NCI-H1930 (cell line): ENCODE measurements at places on chromosomes 3 and 15.

DNA sequence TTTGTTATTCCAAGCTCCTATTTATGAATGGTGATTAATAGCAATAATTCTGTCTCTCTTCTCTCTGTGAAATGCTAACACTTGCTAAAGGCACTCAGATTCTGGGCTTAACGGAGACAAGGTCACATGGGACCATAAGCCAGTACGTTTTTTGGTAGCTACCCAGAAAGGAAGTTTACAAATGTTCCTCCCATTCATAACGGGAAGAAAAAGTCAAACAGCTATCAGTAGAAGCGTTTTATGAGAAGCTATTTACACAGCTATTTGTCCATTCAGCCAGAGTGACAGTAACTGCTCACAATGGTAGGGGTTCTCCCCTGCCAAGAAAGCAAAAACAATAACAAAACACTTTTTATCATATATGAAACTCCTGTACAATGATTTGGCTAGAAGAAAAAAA lies 51.5 kb downstream of the ZMAT3 start:
- DNase-seq: no peak

DNA sequence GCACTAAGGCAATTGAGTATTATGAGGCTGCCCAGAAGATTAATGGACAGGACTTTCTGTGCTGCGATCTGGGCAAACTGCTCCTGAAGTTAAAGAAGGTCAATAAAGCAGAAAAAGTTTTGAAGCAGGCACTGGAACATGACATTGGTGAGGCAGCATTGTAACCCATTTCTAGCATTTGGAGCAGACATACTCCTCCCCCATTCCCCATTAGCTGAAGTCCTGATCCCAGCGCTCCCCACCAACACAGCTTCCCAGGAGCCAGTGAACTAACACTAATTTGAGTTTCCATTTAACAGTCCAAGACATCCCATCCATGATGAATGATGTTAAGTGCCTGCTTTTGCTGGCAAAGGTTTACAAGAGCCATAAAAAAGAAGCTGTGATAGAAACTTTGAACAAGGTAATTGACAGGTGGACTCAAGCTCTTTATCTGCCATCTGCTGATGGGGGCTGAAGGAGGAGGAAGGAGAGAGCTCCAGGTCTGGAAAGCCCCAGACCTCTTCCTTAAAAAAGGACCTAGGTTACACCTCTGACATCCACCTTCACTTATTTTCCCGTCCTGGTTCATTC lies 22.6 kb downstream of the CSRNP1 start:
- DNase-seq: no peak

DNA sequence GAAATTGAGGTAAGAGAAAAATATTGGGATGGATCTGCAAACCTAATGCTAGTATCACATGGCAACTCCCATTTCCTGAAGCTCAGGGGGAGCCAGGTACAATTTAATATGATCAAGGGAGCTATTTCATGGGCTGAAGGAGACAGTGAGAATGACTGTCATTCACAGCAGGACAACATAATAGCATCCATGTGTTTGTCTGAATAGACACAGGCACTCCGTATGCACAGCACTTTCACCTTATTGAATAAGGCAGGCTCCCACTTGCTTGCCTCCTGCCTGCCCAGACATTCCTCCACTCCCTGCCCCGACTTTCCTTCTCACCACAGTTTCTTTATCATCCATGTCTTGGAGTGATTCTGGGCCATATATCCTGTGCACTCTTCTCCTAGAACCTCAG lies 156.6 kb upstream of the SLC24A5 start:
- DNase-seq: no peak

DNA sequence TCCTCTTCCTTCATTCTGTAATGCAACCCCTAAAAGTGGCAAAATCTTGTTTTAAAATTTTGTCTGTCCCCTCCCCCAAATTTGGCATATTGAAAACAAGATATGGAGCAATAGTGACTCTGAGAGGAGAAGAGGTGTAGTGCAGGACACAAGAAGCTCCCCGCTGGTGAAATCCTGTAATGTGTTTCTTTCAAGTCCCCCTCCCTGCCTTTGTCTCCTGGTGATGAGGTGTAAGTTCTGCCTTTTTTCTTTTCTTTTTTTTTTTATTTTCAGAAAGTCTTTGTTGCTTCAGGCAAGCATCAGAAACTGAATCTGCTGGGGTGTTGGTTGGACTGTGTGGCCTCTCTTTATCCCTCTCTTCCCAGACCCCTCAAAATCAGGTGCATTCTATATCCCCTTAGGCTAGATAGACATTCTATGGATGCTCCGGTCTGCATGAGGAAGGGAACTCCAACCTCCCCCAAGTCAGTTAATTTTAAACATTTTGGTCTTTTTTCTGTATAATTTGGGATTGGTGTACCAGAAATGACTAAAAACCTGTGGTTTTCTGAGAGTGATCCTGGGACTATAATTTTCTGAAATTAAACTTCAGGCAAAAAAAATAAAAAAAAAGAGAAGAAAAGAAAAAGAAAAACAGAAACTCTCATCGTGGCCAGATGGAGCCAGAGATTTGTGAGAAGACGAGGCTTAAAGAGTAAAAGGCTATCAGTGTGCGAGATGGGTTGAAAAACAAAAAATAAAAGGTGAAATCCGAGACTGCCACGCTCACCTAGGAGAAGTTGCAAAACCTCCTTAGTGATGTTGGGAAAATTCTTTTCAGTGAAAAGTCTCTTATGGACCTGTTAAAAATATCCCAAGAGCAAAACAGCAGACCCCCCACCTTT lies 21.4 kb downstream of the ACKR2 start:
- DNase-seq: peak; percentile 11

DNA sequence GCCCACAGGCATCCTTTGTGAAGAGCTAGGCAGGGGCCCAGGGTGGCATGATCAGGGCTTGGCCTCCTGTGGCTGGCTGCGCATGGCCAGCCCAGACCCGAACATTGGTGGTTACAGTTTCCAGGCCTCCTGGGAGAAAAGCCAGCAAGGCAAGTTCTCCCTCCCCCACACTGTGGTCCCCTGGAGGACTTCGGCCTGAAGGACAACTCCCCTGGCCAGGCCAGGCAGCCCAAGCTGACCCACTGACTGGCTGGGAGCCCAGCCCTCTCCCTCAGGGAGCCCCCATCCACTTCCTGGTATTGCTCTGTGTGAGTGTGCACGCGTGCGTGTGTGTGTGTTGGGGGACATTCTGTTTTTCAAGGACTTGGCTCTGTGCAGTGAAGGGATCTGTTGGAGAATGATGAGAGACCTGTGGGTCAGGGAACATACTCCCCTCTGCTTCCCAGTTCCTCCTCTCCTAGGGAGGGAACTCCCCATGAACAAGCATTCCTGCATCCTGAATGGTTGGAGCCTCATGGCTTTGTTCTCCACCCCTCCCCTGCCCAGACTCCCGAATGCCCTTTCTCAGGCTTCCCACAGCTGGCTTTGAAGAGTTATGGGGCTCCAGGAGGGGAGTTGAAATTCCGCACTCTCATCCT lies 29.5 kb downstream of the CORO2B start:
- DNase-seq: no peak

DNA sequence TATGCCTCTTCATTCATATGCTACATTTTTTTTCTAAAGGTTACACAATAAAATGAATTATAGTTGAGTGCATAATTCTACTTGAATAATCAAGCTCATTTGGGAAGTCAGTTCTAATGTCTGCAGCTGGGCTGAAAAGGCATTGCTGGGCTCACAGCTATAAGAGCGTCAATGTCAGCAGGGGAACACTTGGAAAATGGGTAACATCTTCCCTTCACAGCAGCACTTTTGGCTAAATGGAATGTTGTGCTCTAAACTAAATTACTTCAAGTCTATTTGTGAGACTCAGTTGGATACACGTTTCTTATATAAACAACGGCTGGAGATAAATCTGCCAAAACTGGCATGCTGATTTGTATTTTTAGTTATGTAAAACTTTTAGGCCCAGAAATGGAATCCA lies 357.8 kb downstream of the TBL1XR1 start:
- DNase-seq: no peak

GRCh38 chr15:81785181-81785580 lies 260.6 kb downstream of the MEX3B start:
- no peak for DNase-seq

GRCh38 chr15:94441760-94442159 lies 210.4 kb downstream of the MCTP2 start:
- no peak for DNase-seq

DNA sequence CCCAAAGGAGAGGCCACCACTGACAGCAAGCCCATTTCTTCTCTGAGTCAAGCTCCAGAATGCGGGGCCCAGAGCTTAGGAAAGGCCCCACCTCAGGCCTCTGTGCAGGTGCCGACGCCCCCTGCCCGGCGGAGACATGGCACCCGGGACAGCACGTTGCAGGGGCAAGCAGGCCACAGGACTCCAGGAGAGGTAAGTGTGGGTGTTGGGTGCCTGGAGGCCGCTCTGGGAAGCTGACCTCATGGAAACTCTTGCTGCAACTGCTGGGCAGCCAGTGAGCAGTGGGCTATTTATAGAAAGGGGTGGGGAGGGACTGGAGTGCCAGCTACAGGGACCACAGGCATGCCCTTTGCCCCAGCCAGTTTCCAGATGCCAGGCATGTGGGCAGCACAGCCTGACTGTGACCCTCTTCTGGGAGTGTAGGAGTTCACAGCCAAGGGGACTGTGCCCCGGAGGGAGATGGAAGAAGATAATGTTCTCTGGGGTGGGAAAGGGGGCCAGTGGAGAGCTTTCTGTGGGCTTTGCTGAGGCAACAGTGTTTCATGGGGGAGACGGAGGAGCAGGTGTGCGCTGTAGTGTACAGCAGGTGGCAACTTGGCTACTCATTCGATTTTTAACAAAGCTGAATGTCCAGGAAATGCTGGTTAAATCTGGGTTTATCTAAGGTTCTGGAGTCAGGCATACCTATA lies 23.7 kb downstream of the ALPK3 start:
- DNase-seq: no peak

DNA sequence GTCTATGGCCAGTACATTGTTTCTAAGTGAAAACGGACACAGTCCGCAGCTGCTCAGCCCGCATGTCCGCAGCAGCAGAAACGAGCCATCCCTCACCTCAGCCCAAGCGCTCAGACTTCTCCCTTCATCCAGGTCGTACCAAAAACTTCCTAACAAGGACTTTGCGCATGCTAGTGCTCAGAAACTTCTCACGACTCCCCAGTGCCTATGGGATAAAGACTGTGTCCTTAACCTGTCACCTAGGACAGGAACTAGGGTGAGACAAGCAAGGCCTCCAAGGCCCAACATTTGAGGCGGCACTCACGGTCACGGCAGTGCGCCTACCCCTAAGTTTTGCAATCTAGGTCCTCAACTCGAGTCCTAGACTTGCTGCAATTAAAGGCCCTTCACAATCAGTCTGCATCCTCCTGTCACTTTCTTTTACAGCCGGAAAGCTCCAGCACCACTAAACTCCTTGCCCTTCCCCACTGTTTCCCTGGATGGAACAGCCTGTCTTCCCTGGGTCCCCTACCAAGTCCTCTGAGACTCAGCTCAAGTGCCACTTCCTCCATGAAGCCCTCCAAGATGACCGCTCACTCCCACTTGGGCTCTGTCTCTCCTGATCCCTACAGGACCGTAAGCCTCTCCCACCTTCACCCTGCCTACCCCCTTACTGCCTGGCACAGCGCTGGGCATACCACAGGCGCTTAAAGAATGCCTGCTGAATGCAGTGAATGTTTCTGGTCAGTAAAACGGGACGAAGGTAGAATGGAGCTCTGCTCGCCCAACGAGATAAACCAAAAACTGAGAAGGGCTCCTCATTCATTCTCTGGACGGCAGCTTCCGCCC lies 1.2 kb downstream of the CLN6 start:
- no peak for DNase-seq

DNA sequence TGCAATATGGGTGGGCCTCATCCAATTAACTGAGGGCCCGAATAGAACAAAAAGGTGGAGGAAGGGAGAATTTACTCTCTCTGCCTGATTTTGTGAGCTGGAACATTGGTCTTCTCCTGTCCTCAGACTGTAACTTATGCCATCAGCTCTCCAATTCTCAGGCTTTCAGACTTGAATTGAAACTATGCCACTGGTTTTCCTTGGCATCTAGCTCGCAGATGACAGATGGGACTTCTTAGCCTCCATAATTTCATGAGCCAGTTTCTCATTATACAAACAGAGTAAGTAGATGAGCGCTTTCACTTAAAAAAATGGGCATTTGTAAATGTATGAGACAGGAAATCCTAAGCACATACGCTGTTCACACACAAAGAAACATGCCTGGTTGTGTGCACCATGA lies 8.7 kb upstream of the PTX3 start:
- DNase-seq: no peak

DNA sequence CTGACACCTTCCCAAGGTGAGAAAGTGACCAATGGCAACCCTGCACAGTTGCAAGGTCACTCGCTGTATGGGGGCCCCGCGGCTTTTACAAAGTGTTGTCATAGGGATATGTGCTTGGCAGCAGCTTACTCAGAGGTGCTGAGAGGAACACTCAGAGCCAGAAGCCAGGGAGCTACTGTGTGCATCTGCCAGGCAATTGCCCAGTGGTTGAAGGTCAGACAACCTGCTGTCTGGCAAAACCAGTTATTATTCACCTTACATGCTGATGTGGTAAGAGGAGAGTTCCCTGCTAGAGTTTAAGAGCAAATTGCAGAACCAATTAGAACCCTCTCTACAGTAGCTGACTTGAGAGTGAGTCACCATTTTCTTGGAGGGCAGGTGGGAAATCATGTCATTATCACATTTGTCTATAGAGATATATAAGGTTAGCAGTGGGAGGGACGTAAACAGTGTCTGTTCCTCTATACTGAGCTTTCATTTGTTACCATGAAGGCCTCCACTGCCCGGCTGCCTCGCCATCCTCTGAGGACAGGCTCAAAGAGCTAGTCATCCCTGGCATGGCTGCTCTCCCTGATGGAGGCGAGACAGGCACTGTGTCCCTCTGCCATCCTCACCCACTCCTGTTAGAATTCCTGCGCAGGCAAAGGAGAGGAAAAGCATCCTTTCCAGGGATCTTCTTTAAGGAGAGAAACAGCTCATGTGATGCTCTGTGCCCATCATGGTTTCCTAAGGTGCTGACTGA lies 274.4 kb downstream of the PLCL2 start:
- no peak for DNase-seq

GRCh38 chr3:17313746-17314145 lies 428.7 kb downstream of the TBC1D5 start:
- no peak for DNase-seq

GRCh38 chr15:28068930-28069329 lies 30.2 kb downstream of the OCA2 start:
- DNase-seq: no peak

DNA sequence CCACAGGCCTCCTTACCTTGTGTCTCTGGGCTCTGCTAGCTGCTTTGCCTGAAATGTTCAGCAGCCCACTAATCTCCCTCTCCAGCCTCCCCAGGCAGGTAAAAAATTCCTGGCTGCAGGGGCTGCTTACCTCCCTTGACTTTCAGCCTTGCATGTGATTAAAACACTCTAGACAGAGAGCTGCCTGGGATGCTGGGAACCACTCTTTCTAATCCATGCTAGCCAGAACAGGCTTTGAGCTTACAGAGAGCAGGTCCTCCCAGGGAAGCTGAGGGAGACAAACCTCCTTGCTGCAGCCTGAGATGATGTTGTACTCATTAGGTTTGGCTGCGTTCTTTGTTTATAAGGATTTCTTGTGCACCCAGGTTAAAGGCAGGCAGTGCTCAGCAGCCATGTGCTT lies 33.7 kb upstream of the LIPC start:
- DNase-seq: no peak
